ENCODE measurements at places on chromosomes 3 and 15.

DNA sequence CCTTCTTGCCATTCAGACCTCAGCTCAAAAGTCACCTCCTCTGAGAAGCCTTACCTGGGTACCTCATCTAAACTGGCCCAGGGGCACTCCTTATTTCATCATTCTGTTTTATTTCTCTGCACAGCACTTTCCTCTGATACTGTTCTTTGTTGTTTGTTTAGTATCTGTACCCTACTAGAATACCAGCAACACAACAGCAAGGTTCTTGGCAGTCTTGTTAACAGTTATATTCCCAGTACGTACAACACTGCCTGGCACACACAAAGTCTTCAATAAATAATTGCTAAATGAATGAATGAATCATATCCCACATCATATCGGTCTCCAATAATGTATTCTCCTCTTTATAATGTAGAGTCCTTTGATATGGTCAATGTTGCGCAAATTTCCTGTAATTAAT lies 188.1 kb downstream of the FOXP1 start:
- DNase-seq: no peak

- no peak for DNase-seq
Observed at GRCh38 chr3:190863119-190863465, 598 bp upstream of the GMNC start.

DNA sequence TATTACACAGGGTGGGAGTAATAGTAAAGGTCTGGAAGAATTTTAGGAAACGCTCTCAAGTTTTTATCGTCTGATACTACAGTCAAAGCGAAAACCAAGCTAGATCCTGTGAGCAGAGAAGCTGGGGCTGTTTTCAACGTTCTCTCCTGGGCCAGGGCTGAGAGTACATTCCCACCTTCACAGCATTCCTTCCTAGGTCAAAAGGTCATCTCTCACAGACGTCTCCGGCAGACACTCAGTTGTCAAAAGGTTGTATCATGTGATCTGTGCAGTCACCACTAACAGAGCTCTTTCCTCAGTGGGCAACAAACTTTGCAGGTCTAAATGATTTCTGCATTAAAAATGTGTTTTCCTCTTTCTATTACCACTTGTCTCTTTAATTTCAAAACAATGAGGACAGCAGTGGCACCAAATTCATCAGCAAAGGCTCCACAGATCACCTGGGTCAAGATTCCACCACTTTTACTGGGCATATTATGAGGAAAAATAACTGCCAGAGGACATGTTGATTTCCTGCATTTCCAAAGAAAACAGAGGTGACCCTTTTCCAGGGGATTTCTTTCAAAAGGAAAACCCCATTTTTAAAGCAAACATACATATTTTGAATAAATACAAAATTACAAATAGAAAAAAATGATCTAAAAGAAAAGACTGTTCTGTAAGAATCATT lies 41.9 kb downstream of the MEIS2 start:
- no peak for DNase-seq

GRCh38 chr15:63372018-63372705 lies 9.5 kb downstream of the CA12 start:
- DNase-seq: no peak

DNA sequence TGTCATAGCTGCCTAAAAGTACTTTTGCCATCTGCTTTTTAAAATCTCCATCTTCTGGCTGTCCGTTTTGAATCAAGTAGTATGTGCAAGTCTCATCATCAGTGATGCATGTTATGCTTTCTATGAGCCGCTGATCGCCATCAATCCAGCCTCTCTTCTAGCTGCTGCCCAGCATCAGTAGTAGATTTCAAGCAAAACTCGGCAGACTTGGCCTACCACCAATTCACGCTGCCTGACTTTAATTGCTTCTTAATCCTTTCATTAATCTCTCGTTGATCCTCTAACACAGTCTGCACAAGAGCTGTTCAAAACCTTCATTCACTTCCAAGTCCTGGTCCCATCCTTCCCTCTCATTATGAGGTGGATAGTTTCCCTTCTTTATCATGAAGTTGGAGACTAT lies 104.9 kb downstream of the NSUN3 start:
- no peak for DNase-seq

- no peak for DNase-seq
Observed at GRCh38 chr3:193826159-193826795, 233.3 kb downstream of the OPA1 start.

- DNase-seq: no peak
Observed at GRCh38 chr15:40932156-40932555, 3.0 kb downstream of the DLL4 start.

Data from stimulated activated naive CD8-positive, alpha-beta T cell treated with anti-CD3 and anti-CD28 coated beads, Interleukin-15, amount 100 ng/mL, for 72 hours (primary cell).